C1 segment of cervical spinal cord (tissue), 14 donors: ENCODE measurements at places on chromosomes 3 and 15.

GRCh38 chr3:55235416-55235815 lies 251.7 kb downstream of the WNT5A start:
- DNase-seq, result no peak

DNA sequence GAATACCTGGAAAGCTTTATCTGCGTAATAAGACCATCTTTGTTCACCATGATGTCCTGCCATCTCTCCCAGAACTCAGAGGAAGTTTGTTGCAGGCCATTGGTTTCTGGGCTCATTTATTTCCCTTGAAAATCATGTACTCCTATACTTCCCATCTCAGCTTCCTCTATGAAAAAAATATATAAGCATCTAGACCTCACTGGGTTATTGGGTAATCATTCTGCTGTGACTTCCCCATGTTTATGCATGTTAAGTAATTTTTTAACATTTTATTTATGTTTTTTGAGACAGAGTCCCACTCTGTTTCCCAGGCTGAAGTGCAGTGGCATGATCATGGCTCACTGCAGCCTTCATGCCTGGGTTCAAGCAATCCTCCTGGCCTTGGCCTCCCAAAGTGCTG lies 184.5 kb downstream of the ZPLD1 start:
- no peak for DNase-seq

DNA sequence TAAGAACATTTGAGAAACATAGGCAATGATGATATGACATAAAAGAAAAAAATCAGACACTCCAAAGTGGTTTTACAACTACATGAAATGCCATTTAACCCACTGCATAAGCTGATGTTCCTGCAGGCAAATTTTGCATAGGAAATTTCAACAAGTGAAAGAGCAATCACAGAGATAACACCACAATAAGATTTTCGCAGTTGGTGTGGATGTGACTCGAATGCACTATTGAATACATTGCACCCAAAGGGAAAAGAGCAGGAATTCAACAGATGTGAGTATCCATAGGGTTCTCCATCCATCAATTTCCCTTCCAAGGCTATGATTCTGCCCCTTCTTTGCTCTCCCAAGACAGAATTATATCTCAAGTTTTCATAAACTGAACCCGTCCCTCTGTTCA lies 456.1 kb downstream of the RAP2B start:
- no peak for DNase-seq

DNA sequence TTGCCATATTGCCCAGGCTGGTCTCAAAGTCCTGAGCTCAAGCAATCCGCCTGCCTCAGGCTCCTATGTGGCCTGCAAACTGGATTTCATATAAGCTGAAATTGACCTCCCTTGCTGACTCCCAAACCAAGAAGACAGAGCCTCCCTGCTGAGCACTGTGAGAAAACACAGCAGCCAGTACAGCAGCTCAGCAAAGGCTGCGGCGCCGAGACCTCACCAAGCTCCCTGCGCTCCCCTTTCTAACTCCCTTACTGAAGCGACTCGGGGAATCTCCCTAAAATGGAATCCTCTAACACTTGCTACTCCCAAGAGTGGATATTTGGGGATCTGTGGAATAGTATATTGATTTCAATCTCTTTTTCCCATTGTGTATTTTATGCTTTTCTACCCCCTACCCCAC lies 34.6 kb downstream of the MUC20 start:
- no peak for DNase-seq

GRCh38 chr3:106256249-106256957 lies 387.6 kb upstream of the CBLB start:
- no peak for DNase-seq
